NCI-H1048 (cell line): ENCODE measurements at places on chromosomes 3 and 15.

DNA sequence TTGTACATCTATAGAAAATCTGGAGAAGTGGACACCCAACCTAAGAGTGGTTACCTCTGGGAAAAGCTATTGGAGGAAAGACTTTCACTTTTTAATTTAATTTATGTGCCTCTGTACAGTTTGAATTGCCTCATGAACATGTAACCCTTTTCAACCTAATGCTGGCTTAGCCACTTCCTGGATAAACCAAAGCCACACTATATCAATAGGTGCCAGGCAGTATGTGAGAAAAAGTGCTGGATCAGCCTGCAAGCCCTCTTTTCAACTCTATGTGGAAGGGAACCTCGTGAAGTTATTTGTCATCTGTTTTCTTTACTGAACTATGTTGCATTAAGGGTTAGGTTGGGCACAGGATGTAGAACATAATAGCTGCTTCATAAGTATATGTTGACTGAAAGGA is 9.3 kb upstream of the TOPAZ1 start:
- no peak for DNase-seq

DNA sequence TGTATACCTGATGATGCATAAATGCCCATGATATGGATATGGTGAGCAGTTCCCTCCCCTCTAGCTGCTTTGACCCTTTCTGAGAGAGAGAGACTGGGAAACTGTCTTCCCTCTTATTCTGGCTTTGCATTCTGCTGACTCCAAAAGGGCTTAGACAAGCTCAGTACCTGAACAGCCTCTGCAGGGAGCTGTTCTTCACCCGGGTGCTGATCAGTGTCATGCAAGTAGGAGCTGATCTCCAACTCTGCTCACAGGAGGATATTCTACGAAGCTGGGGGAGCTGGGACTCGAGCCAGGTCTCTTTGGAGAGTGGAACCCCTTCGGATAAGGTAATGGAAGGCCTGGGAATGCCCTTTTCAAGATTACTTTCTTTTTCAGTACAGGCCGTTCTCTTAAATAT is 237.1 kb downstream of the RYR3 start:
- DNase-seq = peak; percentile 0

DNA sequence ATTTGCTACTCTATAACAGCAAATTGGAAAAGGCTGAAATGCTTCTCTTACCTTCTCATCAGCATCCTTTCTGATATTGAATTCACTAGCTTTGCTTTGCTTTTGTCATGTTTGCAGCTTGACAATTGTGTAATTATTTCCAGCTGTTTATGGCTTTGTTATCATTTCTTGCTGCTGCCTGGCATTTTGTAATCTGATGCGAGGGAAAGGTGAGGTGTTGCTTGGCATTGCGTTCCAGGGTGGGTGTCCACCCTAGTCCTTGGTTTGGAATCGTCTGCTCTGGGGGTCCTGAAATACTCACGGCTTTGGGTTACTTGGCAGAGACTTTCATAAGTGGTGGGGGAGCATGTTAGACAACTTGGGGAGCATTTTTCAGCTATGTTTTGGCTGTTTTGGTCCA is 2.9 kb downstream of the CACNA2D3 start:
- DNase-seq = no peak

DNA sequence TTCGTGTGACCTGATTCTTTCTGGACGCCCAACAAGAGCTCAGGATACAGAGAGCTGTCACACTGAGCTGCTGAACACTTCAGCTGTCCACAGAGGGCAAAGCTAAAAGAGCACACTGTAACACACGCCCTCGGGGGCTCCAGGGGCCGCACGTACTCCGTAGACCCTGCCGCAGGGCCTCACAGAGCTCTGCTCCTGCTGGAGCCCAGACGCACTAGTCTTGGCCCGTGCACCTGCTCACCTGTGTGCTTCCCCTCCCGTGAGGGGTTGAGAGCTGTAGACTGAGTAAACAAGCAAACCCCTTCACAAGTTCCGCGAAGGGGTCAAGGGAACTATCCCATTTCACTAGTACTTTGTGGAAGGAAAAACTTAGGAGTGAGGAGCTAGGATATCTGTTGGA is 30.7 kb upstream of the TUSC7 start:
- DNase-seq = no peak

DNA sequence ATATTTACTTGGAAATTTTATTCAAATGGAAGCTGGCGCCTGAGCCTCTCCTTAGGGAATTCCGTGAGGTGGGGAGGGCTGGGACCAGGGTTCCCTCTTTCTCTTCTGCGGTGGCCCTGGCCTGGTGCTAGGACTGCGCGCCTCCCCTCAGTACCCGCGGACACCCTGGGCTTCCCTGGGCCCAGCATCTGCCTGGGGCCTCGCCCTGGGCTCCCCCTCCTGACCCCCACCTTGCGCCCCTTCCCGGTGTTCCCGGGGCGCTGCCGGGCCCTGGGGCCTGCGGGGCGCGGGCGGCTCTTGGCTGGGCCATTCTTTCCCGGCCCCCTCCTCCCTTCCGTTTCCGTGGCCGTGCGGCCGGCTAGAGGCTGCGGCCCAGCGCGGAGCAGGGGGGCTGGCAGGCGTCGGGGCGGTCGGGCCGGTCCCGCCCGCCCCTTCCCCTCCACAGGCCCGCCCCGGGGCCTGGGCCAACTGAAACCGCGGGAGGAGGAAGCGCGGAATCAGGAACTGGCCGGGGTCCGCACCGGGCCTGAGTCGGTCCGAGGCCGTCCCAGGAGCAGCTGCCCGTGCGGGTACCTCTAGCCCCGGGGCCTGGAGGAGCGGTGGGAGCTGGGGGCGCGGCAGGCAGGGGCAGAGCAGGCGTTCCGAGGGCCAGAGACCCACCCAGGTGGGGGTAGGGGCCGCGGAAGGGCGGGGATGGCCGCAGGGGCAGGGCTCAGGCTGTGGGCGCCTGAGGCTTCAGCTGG is at the start of gene FES:
Gene FES, plus strand, starts transcription at position 529 of the 743 bp plus-strand sequence. CDS start 542 bp downstream, outside the sequence.
- no peak for DNase-seq

- no peak for DNase-seq
Observed at GRCh38 chr3:135970506-135971116, 5.1 kb downstream of the PPP2R3A start.

DNA sequence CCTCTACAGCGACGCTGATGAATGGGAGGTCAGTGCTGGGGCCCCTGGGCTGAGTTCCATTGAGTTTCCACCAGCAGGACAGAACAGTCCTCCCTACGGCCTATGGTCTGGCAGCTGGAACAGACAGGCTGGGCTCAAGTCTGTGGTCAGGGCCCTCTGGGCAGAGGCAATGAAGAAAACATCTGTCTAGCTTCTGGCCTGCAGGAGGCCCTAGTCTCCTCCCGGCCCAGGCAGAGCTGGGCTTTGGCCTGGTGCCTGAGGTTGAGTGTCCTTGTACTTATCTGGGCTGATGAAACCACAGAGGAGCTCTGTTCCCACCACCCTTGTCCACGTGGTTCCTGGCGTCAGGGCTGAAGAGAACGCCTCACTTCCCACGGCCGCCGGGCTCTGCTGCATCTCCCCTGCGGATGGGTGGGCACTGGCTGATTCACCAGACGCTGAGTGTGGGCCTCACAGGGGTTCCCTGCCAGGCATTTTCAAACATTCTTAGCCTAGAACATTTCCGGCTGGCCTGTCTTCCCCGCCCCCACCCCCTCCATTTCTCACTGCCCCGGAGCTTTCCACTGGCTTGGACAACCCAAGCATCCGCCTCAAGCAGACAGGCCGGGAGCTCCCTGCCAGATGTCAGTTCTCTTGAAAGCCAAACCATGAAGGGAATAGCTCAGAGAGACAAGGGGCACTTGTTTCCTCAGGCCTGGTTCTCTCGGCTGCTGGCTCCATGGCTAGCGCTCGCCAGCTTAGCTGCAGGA is 20.3 kb downstream of the PPCDC start:
- no peak for DNase-seq

DNA sequence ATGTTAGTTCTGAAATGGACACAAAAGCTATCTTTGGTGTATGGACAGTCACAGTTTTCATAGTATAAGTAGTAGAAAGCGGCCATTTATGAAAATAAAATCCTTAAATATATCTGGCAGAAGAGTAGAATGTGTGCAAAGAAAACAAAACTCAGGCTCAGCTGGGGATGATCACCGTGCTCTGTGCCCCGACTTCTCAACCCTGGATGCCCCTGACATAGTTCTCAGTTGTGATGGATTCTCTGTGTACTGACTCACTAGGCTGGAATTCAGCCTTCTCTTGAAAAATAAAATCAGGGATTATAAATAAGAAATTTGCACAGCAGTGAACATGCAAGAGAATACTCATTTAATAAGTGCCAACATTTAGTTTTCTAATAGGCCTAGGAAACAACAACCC is 925.1 kb upstream of the NR2F2 start:
- DNase-seq = no peak

- no peak for DNase-seq
Observed at GRCh38 chr3:37155782-37156181, 18.6 kb downstream of the LRRFIP2 start.

- DNase-seq = no peak
Observed at GRCh38 chr3:131883711-131884407, 151.0 kb downstream of the CPNE4 start.

DNA sequence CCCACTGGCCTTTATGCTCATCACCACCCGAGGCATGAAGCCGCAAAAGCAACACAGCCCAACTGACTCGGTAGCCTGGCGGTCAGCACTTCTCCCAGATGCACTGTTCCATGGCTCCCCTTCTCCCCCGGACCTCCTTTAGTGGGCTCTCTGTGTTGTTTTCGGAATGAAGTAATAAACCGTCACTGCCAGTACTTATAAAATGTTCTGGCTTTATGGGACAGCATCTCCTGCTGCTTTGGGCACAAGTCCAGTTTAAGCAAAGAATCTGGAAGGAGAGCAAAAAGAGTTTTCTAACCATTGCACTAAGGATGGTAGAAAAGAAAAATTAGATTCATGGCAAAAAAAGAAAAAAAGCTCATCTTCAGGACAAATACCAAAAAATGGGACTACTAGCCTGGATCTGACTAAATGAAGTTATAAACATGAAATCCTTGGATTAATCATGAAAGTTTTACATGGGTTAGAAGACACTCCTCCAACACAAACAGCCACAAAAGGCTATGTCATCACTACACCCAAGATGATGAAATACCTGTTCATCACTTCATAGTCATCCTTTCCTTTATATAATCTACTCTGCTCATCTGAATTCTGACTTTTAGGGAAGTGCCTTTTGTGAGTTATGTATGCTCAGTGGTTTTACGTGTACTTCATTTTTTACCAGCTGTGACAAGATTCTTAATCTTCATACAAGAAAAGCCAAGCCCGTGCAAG is 89.5 kb upstream of the UBE2E2 start:
- no peak for DNase-seq

GRCh38 chr15:94370936-94371285 is 139.6 kb downstream of the MCTP2 start:
- DNase-seq = no peak

DNA sequence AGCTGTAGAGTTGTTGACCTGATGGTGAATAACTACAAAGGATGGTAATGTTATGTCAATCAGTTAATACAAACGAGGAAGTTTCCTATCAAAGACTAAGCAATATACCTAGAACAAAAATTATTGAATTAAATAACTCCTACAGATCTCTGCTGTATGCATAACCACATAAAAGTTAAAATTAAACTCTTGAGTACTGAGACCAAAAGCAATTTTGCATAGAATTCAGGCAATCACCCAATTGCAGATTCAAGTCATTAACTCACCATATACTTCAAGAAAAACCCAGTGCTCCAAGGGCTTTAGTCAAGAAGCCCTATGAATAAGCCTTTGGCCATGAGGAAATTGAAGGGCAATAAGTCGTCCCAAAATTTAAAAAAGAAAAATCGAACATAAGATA is 518.8 kb downstream of the MECOM start:
- DNase-seq = no peak
